ENCODE measurements at places on chromosomes 13 and 19.

DNA sequence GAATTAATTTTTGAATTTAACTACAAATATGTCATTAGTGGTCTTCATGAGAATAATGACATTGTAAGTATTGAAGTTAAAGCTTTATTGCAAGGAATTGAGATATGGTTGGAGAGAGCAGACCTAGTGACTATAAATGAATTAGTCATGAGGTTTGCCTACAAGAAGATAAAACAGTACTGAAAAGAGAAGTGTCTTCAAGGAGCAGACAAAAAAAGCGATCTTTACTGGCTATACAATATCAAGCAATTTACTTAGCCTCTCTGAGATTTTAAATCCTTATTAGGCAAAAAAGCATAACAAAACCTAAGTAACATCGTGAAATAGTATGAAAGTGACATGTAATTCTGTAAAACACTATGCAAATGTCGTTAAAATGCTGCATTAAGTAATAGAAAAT, 435.1 kb upstream of the PCDH20 start:
- no peak for DNase-seq

- peak; percentile 40 for DNase-seq
Observed at GRCh38 chr19:55467236-55468053, 2.9 kb upstream of the C19orf85 start.

GRCh38 chr19:34181111-34181864, 9.0 kb downstream of the LSM14A start:
- DNase-seq: no peak

DNA sequence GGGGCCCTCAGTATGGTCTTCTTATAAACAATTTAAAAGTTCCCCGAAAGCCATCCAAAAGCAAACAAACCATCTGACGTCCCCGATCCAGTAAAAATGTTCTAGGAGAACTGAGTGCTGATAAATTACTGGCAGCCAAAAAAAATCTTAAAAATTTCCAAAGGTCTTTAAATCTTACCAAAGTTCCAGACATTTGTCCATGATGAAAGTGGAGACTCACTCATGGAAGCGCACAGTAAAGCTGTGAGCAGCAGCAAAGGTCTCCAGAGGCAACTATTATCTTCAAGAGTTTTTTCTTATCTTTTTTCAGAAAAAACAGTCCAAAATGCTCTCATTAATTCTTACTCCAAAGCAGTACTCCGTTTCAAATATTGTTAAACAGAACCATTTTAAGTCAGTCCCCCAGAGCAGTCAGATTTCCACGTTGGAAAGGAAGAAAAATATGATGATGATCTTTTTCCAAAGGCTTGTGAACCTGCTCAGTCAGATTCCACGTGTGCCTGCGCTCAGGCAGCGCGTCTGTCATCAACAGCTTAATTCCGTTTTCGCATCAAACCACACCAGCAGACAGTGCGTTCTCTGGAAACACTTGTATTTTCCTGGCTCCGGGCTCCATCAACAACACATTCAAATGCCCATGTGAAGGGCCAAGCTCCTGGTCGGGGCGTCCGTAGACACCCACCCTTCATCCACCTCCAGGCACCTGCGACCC, 85.4 kb downstream of the COL4A1 start:
- no peak for DNase-seq

- no peak for DNase-seq
Observed at GRCh38 chr13:50993934-50994333, 84.3 kb downstream of the RNASEH2B start.

DNA sequence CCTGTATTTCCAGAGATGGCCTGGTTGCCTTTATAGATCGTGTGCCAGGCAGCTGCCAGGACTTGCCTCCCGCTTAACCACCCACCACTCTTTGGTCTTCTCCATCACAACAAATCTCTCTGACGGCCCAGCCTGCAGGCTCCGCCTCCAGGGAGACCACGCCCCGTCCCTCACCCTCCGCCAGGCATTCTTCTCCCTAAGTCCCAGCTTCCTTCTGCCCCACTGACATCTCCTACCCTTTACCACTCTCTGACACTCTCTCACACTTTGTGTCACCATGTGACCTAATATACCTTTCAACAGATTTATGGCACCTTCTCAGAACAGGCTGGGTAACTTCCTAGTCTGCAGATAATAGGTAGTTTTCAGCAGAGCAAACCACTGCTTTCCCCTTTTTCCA, 95.1 kb downstream of the CAB39L start:
- DNase-seq: no peak

GRCh38 chr19:18017275-18018083, 9.5 kb downstream of the ARRDC2 start:
- DNase-seq: no peak

- no peak for DNase-seq
Observed at GRCh38 chr19:34482380-34483250, 1.1 kb downstream of the WTIP start.

DNA sequence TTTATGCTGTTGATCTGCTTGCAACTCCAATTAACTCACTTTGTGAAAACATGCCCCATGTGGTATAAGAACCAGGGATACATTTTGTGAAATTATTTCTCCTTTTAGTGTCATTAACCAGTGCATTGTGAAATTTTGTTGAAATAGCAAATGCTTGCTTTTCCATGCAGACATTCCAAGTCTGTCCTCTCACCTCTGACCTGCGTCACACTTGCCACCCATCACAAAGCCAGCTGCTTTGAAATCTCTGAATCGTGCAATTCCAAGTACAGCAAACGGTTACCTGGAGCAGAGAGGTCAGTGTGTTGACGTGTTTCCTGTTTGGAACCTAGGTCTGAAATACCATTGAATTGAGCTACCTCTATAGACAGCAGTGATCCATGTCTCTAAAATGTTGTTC, 4.9 kb upstream of the SLC25A15 start:
- no peak for DNase-seq

GRCh38 chr13:59279576-59279975, 884.2 kb downstream of the DIAPH3 start:
- no peak for DNase-seq

DNA sequence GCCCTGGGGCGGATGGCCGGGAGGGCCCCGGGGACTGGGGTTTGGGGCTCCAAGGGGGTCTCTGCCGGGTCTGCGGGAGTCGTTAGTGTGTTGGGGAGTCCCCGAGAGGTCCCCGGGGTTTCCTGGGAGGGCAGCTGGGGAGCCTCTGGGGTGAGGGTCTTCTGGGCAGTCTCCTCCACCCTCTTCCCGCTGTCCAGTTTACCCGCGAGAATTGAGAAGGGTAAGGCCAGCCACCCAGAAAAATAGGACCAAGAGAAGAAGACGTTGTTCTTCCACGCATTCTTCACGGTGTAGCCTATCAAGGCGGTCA, 1.0 kb upstream of the ETFB start:
- no peak for DNase-seq

- DNase-seq: no peak
Observed at GRCh38 chr19:17506745-17507144, 4.7 kb upstream of the PGLS start.

GRCh38 chr13:86541461-86541860, 742.2 kb upstream of the SLITRK6 start:
- no peak for DNase-seq

DNA sequence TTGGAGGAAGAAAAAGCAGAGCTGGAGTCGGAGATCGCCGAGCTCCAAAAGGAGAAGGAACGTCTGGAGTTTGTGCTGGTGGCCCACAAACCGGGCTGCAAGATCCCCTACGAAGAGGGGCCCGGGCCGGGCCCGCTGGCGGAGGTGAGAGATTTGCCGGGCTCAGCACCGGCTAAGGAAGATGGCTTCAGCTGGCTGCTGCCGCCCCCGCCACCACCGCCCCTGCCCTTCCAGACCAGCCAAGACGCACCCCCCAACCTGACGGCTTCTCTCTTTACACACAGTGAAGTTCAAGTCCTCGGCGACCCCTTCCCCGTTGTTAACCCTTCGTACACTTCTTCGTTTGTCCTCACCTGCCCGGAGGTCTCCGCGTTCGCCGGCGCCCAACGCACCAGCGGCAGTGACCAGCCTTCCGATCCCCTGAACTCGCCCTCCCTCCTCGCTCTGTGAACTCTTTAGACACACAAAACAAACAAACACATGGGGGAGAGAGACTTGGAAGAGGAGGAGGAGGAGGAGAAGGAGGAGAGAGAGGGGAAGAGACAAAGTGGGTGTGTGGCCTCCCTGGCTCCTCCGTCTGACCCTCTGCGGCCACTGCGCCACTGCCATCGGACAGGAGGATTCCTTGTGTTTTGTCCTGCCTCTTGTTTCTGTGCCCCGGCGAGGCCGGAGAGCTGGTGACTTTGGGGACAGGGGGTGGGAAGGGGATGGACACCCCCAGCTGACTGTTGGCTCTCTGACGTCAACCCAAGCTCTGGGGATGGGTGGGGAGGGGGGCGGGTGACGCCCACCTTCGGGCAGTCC, 5.0 kb downstream of the FOSB start:
- no peak for DNase-seq

DNA sequence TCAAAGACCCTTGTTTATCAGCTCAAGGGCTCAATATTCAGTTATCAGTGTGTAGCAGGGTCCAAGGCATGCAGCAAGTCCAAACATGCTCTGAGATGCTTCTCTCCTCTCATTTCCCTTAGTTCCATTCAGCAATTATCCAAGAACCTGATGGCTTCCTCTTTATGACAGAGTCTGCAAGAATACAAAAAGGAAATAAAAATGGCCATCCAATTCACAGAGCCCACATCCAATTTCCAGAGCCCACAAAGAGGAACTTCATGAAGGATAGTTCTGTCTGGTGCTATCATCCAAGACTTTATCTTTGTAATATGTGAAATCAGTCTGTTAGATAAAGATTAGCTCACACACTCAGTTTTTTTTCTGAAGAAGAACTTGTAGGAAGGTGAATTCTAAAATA, 217.2 kb downstream of the LACC1 start:
- DNase-seq: no peak

DNA sequence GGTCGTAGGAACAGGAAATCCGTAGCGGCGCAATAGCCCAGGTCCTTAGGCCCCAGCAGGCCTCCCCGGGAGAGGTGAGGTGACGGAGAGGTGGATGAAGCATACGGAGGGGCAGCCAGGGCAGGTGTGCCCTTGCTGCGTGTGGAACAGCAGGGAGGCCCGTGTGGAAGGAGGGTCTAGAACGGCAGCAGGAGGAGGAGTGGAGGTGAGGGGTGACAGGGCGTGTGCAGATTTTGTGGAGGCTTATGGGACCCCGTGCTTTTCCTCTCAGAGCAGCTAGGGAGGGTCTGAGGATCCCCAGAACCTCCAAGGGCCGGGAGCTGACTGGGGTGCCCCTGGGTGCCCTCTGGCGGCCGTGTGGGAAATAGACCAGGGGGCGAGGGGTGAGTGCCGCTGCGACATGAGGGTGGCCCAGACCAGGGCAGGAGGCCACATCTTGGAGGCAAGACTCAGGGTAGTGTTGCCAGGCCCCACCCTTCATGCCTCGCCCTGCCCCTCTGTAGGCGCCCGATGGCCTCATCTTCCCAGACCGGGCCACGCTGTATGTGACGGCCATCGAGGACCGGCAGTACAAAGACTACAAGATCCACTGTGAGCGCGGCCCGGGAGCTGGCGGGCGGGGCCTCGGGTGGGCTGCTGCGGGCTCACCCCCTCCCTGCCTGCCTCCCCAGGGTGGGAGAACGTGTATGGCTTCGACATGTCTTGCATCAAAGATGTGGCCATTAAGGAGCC, 5.0 kb upstream of the ADM5 start:
- no peak for DNase-seq

- no peak for DNase-seq
Observed at GRCh38 chr19:28710278-28710677, 502.7 kb downstream of the UQCRFS1 start.

DNA sequence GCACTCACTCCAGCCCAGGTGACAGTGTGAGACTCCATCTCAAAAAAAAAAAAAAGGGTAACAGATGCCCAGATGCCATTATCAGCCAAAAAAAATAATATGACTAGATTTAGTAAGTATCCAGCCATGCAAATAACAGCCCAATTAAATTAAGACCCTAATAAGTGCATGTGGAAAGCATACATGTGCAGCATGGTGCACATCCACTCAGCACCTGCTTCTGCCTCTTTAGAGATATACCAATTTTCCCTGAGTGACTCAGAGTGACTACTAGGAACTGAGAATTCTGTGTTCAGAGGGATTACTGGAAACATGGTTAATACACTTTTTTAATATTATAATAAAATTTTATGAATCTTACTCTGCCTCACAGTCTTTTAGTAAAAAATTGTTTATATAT, 29.8 kb upstream of the ZNF675 start:
- no peak for DNase-seq

DNA sequence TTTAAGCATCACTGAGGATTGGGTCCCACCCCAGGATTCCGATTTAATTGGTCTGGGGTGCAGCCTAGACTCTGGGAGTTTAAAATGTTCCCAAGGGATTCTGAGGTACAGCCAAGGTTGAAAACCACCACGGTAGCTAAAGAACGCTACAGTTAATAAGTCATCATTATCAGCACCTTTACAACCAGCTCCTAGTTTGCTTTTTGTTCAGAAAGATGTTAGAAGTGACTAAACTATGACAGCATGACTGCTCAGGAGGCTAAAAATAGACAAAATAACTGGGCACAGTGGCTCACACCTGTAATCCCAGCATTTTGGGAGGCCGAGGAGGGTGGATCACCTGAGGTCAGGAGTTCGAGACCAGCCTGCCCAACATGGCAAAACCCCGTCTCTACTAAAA, 11.7 kb upstream of the EPSTI1 start:
- no peak for DNase-seq

GRCh38 chr19:33456845-33457220, 64.8 kb downstream of the PEPD start:
- no peak for DNase-seq

DNA sequence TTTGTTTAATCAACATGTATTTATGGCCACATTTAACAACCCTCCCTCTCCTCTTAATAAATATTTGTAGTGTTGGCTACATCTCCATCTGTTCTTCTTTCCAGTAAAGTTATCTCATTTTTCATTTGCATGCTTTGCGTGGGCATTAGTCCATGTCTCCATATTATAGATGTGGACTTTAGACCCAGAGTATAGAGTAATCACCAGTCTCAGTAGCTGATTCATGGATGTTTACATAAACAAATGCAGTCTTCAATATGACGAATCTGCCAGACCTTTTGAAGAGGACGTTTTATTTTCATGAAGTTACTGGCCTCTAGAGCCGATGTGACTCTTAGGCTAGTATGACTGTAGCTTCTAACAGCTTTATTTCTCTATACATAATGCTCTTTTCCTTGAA, 1546.2 kb downstream of the OLFM4 start:
- DNase-seq: no peak

All from stimulated activated CD8-positive, alpha-beta memory T cell treated with anti-CD3 and anti-CD28 coated beads, Interleukin-12 subunit alpha, Interleukin-12 subunit beta, amount 100 ng/mL, for 1 hour (primary cell).